ENCODE measurements at places on chromosomes 4 and X. TPM values are rescaled to one million over a fixed set of nuclear protein-coding genes. Genes with fewer than 3 reads are reported as not detected.

UNC5C gene
- polyA plus RNA-seq = 0.16 TPM

CYSLTR1 gene
- not detected for polyA plus RNA-seq

TEC gene
- polyA plus RNA-seq = 1.9 TPM

CDX4 gene
- 2.7 TPM for polyA plus RNA-seq

EVC gene
- polyA plus RNA-seq = 2.2 TPM

FGF5 gene
- polyA plus RNA-seq = not detected

PIN4 gene
- polyA plus RNA-seq = 80.6 TPM

TLR6 gene
- not detected for polyA plus RNA-seq

RASL11B gene
- polyA plus RNA-seq = 69.7 TPM
